Activated CD4-positive, alpha-beta memory T cell treated with anti-CD3 and anti-CD28 coated beads for 36 hours (primary cell): ENCODE measurements at places on chromosomes 5 and 9. TPM values are rescaled to one million over a fixed set of nuclear protein-coding genes. Genes with fewer than 3 reads are reported as not detected.

DNA sequence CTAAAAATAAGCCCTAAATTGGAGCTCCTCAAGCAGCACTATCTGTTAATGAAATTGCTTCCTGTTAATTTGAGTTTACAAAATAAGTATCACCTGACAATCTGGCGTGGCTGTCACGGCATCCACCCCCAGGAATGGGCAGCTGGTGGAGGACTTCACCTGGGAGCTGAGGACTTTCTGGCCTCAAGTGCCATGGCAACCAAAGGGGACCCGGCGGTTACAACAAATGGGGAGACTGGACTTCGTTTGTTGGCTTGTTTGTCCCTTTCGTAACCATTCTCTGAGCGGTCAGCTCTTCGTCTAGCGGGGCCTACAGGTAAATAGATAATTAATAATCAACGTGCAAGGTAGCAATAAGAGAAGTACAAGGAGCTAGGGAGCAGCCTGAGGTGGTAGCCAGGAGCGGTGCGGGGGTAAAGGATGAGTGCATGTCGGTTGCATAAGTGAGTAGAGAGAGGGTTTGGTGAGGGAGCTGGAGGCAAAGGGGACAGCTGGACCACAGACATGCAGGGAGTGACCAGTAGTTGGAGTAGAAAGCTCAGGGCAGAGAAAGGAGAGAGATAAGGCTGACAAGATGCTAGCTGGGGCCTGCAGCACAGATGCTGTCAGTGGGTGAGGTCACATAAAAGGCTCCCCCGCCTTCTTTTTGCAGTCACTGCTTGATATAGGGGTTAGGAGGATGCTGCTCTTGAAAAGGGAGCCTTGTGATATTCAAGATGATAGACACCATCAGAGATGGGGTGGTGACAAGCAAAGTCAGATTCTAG is 62.5 kb downstream of the HSPA4 start:
- no peak for DNase-seq
- H3K36me3 ChIP-seq, result no peaks in the 10 kb centered on the region
- H3K4me1 ChIP-seq, result peaks cover 21% of the 10 kb centered on the region
- no peaks in the 10 kb centered on the region for H3K27me3 ChIP-seq
- H3K27ac ChIP-seq, result no peak overlapping the region

DNA sequence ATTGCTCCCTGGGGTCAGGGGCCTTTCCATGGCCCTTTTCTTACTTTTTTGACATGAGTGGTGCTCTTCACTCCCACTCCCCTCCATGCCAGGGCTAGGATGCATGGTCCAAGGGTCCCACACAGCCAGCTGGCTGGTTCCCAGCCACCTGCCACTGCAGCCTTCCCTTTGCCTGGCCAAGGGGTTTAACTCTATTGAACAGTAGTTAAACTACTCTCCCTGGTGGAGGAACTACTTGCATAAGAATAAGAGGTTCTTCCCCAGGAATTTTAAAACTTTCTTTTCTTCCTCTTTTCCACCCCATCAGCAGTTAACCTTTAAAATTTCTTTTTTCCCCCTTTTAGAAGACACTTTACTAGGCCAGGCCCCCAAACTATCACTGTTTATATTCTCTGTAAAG is 1532.8 kb upstream of the ACO1 start:
- H3K4me3 ChIP-seq, result no peak overlapping the region
- no peaks in the 10 kb centered on the region for H3K36me3 ChIP-seq

The KIF4B gene
- total RNA-seq, result 0.05 TPM

- H3K4me1 ChIP-seq, result no peaks in the 10 kb centered on the region
- H3K4me3 ChIP-seq, result no peak overlapping the region
- no peak overlapping the region for H3K27ac ChIP-seq
- no peak for DNase-seq
- no peaks in the 10 kb centered on the region for H3K27me3 ChIP-seq
Observed at GRCh38 chr5:63686938-63687337, 275.3 kb downstream of the HTR1A start.

GRCh38 chr5:17400724-17401469 is 97.1 kb upstream of the TAF11L2 start:
- H3K36me3 ChIP-seq, result no peaks in the 10 kb centered on the region
- no peaks in the 10 kb centered on the region for H3K27me3 ChIP-seq
- H3K27ac ChIP-seq, result no peak overlapping the region
- DNase-seq, result no peak
- H3K4me3 ChIP-seq, result no peak overlapping the region

DNA sequence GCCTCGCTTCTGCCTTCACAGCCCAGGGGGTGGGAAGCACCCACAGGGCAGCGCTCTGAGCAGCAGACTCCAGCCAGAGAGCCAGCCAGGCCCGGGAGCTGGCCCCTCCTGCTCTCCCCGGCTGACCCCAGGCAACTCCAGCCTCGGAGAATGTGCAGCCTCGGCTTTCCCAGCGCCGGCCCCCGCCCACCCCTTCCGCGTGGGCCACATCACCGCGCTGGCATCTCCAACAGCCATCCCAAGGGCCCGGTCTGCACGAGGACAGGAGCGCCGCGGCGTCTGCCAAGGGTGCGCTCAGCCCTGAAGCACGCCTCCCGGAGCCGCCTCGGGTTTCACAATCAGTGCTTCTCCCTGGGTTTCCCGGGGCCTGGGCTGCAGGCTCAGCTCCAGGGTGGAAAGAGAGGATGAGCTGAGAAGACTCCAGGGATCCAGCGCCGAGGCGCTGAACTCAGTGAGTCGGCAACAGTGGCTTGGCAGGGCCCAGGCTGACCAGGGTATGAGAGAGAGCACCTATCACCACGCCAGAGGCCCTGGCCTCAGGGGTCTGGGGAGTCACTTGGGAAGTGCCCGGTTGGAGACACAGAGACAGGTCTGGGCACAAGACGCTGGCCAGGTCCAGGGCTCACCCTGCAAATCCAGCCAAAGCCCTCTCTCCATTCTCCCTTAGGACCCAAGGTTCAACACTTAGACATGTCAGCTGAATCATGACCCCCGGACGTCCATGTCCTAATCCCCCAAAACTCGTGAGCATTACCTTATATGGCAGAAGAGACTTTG is 79.6 kb downstream of the ADAMTS2 start:
- no peaks in the 10 kb centered on the region for H3K4me1 ChIP-seq
- H3K4me3 ChIP-seq, result no peak overlapping the region
- H3K27ac ChIP-seq, result no peak overlapping the region
- DNase-seq, result peak; percentile 5
- peaks cover 3% of the 10 kb centered on the region for H3K27me3 ChIP-seq
- no peaks in the 10 kb centered on the region for H3K36me3 ChIP-seq
